ENCODE measurements at places on chromosomes 5 and 9. TPM values are rescaled to one million over a fixed set of nuclear protein-coding genes. Genes with fewer than 3 reads are reported as not detected.

- no peak for DNase-seq
Measured at GRCh38 chr5:93280518-93280917, 300.5 kb downstream of the NR2F1-AS1 start.

DNA sequence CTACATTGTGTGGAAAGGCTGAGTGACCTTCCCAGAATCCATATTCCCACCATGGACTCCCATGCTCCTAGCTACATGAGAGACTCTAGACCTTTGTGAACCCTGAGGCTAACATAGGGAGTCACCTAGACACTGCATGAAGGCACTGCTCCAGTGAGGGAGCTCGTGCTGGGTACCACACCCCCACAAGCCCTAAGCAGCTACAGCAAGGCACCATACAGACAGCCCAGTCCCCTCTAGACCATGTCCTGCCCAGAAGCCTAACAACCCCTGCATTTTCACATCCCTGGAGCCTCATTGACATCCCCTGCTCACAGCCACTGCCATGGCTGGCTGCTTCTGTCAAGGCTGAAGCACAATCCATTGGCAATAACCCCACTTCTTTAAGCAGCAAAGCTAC lies 176.5 kb upstream of the CTNND2 start:
- DNase-seq = no peak

DNA sequence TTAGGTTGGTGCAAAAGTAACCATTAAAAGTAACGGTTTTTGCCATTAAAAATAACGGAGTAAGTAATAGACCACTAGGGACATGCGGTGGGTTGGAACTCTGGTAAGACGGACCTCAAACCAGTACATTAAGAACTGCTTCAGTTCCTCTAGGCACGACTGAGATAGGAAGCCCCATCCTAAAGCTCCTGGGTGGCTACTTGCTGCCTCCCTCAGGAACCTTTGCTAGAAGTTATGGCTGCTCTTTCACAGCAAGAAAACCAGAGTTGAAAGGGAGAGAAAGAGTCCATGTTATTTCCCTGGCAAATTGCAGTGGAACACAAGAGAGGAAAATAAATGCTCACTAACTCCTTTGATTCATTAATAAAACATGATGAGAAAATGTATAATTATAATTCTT lies 47.6 kb downstream of the MCTP1 start:
- no peak for DNase-seq

DNA sequence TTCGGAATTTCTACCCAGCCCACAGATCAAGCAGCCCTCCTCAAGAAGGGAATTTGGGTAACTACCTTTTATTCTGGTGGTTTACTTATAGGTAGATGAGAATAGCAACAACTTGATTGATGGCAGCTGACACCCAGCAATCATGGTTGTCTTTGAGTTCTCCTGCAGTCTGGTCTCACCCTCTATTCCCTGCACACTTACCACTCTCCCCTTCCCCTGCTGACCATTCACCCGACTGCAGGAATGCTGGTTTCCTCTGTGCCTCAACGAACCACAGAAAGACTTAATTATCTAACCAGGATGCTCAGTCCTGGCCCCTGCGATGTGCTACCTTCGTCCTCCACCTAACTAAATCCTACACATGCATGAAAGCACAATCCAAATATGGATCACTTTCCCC lies 243.0 kb downstream of the RFK start:
- DNase-seq = no peak

DNA sequence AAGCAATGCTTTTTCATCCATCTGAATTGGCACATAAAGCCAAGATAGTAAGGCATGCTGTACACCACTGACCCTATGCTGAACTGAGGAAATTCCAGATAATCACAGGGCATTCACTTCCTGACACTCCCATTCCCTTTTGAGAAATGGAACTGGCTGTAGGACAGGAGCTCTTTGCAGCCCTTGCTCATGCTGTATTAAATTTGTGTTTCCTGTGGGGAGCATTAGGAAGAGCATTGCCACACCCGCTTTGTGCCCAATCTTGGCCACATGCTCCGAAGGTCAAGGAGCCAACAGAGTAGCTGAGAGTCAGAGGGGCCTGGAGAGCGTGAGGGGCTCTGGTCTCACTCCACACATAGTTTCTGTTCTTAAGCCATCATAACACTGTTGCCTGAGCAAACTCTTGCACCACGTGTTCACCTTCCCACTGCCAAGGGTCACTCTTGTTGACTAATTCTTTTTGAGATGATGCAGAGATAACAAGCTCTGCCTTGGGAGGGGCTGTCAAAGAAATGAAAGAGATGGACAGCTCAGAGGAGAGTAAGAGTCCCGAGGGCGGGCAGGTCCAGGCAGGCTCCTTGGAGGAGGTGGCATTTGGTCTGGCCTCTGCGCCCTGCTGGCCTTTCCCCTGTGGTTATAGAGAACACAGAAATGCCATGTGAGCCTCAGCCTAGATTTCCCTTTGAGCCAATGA lies 31.7 kb upstream of the ARAP3 start:
- no peak for DNase-seq

- no peak for DNase-seq
Measured at GRCh38 chr5:73841641-73842040, 215.6 kb downstream of the ARHGEF28 start.

- peak; percentile 43 for DNase-seq
Measured at GRCh38 chr5:172450861-172451695, 3.2 kb downstream of the SH3PXD2B start.

DNA sequence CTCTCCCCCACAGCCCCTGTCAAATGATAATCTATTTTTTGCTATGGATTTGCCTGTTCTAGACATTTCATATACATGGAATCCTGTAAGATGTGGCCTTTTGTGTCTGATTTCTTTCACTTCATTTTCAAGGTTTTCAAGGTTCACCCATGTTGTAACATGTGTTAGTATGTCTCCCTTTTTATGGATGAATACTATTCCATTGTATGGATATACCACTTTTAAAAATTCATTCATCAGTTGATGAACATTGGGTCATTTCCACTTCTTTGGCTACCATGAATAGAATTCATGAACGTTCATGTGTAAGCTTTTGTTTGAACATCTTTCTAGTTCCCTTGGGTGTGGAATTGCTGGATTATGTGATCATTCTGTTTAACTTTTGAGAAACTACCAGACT lies 94.7 kb upstream of the ZNF366 start:
- DNase-seq = no peak

GRCh38 chr9:111393971-111394370 lies 63.9 kb upstream of the OR2K2 start:
- no peak for DNase-seq

GRCh38 chr5:26024774-26025173 lies 1013.6 kb downstream of the CDH9 start:
- DNase-seq = no peak

- no peak for DNase-seq
Measured at GRCh38 chr9:106324591-106325280, 538.2 kb upstream of the ZNF462 start.

- DNase-seq = no peak
Measured at GRCh38 chr5:176769911-176770310, 40.4 kb upstream of the UNC5A start.

GRCh38 chr9:16721972-16722371 lies 148.5 kb downstream of the BNC2 start:
- peak; percentile 66 for DNase-seq

DNA sequence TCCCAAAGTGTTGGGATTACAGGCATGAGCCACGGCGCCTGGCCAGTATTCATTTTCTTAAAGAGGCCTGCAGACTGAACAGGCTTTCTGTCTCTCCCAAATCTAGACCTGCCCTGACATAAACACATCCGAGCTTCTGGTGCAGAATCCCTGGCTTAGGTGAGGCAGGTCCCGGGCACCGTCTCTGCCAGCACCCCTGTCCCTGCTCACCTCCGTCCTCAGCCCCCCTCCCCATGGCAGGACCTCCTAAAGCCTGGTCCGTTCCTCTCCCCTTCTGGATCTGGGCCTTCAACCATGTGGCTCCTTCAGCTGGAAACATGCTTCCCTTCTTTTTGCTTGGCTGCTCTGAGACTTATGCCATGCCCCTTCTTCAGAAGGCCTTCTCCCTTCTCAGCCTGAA lies 22.7 kb upstream of the RXRA start:
- no peak for DNase-seq

DNA sequence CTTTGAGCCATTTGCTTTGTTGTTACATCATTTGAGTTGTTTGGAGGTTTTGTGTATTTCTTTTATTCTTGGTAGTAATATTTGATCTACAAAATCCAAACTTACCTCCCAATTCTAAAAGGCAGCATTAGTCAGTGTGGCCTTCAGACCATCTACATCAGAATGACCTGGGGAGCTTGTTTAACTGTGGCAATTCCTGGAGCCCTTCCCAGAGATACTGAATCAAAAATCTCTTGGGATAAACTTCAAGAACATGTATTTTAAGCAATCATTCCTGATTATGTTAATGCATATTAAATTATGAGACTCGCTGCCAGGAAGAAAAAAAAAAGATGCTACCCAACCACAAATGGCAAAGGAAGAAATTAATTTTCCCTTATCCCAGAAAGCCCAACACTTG lies 268.9 kb upstream of the PDE4D start:
- DNase-seq = no peak

DNA sequence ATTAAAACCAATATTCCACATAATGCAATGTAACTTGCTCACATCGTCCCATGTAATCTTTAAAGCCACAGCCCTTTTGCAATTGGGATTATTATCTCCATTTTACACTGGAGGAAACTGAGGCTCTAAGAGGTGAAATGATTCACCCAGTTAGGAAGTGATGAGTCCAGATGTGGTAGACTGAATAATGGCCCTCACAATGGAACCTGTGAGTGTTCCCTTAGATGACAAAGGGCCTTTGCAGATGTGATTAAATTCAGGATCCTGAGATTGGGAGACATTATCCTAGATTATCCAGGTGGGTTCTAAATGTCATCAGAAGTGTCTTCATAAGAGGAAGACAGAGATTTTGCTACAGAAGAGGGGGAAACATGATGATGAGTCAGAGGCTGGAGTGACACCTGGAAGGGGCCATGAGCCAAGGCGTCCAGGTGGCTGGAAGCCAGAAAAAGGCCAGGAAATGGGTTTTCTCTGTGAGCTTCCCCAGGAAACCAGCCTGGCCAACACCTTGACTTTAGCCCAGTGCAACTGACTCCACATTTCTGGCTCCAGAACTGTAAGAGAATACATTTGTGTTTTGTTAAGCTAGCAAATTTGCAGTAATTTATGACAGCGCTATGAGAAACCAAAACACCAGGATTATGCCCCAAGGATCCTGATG lies 139.1 kb downstream of the KCNIP1 start:
- DNase-seq = no peak

- no peak for DNase-seq
Measured at GRCh38 chr5:96051401-96051830, 89.8 kb upstream of the ELL2 start.

DNA sequence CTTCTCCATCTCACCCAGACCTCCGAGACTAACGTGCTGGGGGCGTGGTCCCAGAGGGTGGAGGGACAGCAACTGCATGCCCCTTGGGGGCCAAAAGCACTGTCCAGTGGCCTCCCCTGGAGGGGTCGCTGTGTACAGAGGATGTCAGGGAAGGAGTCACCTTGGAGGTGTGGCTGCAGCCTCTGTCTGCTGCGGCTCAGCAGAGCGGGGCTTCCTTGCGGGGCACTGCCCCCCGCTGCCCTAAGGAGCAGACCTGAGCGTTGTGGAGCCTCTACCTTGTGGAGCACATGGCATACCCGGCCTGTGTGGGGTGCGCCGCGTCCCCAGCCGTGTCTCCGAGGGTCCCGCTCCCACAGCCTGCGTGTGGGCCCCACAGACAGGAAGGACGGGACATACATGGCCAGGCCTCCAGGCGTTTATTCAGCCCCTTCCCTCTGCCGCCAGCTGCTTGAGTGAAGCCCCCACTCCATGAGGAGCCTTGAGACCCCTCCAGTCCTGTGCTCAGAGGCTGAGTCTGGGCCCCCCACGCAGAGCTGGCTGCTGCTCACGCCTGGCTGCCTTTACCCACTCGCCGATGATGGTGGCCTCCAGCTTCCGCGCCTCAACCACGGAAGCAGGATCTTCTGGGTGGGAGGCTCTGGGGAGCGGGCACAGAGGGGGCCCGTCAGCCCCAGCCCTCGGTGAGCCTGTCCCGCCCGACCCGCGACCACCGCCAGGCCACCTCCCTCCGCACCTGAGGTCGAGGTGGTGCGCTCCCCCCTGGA lies 4.2 kb downstream of the DPP7 start:
- DNase-seq = no peak

- peak; percentile 19 for DNase-seq
Measured at GRCh38 chr9:106921341-106921899, 58.5 kb downstream of the ZNF462 start.

- no peak for DNase-seq
Measured at GRCh38 chr9:87527211-87527916, 29.7 kb downstream of the DAPK1 start.

GRCh38 chr9:92496396-92497176 lies 14.3 kb upstream of the ASPN start:
- peak; percentile 26 for DNase-seq

AJM1 gene
- 3.1 TPM for total RNA-seq

PRRT1B gene
- not detected for total RNA-seq

IL13 gene
- not detected for total RNA-seq

CPEB4 gene
- total RNA-seq = 16.2 TPM

FOXD4L3 gene
- total RNA-seq = not detected

SMIM33 gene
- total RNA-seq = not detected

GARNL3 gene
- 1.2 TPM for total RNA-seq

INSL6 gene
- not detected for total RNA-seq

SARDH gene
- 52.5 TPM for total RNA-seq

ADAMTSL1 gene
- 85.1 TPM for total RNA-seq

SPATA31A3 gene
- not detected for total RNA-seq

CRB2 gene
- total RNA-seq = not detected

FXN gene
- total RNA-seq = 6.5 TPM

SLC2A8 gene
- 10.5 TPM for total RNA-seq

HDHD3 gene
- 13.1 TPM for total RNA-seq

PRLR gene
- total RNA-seq = 0.75 TPM

STPG3 gene
- total RNA-seq = not detected

All from LHCN-M2 (cell line).